ENCODE measurements at places on chromosomes 3 and 15.

DNA sequence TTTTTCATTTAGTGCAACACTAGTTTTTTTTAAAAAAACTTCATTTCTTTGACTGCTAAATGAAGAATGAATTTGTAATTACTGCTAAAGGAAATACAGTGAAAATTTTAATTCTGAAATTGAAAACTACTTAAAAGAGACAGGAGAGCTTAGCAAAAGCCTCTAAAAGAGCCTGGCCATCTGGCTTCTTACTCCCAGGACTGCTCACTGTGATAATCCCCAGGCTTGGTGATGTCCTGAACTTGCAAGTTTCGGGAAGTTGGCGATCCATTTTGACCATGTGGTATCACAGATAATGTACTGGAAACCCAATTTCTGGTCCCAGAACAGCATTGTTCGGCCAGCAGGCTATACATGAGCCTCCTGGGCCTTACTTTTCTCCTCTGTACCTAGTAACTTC, 292.1 kb downstream of the FGF12 start:
- DNase-seq: no peak

DNA sequence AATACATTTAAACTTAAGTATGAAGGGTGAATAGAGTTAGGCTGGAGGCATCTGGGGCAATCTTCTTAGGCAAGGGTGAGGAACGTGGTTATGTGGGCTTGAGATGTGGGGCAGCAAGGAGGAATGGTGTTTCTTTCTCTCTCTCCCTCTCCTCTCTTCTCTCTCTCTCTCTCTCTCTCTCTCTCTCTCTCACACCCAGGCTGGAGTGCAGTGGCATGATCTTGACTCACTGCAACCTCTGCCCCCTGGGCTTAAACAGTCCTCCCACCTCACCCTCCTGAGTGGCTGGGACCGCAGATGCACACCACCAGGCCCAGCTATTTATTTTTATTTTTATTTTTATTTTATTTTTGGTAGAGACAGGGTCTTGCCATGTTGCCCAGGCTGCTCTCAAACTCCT, 4.0 kb upstream of the MGA start:
- no peak for DNase-seq

- DNase-seq: no peak
These were observed 7.8 kb downstream of the ANAPC13 start for GRCh38 chr3:134477938-134478337.

DNA sequence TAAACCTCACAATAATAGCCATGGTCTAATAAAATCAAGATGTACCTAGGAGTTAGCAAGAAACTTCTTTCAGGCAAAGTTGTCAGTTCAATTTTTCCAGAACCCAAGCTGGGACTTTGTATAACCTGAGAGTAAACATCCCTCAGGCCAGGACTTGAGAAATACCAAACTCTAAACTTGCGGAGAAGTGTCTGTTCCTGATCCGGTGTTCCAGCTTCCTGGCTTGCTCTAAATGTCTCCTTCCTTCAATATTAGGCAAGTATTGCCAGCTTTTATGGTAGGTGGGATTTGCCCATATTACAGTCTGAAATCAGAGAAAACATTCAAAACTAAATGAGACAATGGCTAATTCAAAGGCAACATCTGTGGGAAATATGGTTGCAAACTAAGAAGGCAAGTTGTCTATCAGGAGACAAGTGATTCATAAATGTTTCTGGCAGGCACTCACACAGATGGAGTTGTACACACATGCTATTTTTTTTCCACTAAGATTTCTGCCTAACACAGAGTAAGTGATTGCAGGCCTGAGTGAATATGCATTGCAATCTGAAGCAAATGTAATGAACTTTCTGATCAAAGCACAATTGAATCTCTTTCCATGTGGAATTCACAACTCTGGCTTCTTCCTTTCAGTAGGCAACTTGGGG, 88.3 kb upstream of the COL8A1 start:
- no peak for DNase-seq

GRCh38 chr3:100225193-100225592, 35.6 kb upstream of the TBC1D23 start:
- no peak for DNase-seq

DNA sequence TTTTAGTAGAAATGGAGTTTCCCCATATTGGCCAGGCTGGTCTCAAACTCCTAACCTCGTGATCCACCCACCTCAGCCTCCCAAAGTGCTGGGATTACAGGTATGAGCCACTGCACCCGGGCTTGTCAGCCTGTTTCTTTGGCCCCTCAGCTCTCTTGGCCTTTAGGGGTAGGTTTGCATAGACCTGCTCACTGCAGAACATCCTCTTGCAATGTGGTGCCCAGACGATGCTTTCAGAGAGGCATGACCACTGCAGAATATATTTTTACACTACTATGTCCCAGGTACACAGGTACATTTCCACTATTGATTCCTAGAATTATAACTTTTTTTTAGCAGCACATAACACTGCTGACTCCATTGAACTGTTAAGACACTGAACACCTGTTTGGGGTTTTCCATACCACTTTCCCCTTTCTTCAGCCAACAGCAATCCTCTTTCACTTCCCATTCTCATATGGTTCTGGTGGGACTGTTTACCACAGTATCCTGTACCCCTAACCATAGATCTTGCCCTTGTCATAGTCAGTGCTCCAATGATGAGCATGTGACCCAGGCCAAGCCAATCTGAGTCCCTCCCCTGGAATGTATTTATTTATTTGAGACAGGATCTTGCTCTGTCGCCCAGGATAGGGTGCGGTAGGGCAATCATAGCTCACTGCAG, 21.1 kb downstream of the CCDC32 start:
- no peak for DNase-seq

DNA sequence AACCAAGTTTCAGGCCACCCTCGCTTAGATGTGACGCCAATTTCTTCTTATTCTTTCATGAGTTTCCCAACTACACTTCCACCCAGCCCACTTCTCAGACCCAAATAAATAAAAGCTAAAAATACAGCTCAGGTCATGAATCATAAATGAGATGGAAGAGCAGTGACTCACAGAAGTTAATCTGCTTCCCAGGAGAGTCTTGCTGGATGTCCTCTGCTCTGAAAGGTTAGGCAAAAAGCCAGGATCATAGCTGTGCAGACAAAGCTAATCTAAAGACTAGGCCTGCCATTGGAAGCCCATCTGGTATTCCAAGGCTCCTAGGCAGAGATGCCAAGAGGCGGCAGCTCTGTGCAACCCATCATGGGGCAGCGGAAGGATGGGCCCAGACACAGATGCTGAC, 24.1 kb downstream of the SHC4 start:
- DNase-seq: no peak

DNA sequence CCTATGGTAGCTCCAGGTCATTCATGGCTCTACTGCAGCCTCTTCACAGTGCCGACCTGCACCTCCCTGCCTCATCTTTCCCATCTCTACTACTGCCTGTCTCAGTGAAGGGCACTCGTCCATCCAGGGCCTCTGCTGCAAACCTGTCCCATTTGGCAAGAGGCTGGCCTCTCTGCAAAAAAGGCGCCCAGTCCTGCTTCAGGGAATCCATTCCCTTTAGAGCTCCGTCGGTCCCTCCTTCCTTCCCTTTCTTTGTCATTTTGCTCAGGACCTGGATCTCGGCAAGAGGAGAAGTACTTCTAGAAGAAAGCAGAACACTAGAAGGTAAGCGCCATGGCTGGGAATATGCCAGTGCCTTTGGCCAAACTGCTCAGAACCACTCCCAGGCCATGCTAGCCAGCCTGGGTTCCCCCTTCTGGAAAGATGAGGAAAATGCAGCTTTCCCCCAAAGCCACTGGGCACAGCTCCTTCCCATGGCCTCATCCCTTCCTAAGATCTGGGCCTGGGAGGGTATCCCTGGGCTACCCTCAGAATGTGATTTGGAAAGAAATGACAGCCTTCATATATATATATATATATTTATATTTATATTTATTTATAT, 6.4 kb upstream of the ISL2 start:
- no peak for DNase-seq

- DNase-seq: no peak
These were observed 101.7 kb upstream of the ZNF717 start for GRCh38 chr3:75886971-75887526.

- DNase-seq: no peak
These were observed 32.5 kb upstream of the TMOD3 start for GRCh38 chr15:51796847-51797401.

- no peak for DNase-seq
These were observed 30.7 kb upstream of the KY start for GRCh38 chr3:134681522-134681900.

DNA sequence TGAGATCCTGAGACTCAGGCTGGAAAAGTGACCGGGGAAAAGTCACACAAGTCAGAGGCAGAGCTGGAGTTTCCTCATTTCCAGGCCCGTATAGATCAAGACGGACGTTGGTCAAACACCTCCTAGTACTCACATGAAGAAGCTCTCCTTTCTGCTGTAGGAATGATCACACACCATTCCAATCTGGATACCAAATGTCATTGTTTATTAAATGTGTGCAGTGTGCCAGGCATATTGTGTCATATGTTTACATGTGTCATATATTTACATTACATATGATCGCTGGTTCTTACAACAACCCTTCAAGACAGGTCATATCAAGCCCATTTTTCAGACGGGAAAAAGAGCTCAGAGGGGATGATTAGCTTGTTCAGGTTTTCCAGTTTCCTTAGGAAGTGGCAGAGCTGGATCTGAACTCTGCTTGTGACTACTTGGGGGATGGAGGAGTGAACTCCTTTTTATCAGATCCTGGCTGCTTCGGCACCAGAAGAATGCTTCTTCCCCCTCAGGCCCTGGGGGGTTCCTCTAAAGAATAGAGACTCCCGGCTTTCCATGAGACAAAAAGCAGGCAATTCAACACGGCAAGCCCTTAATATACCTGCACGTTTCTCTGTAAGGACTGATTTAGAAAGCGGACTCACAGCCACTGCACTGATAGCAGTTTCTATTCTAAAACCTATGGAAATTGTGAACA, 41.9 kb downstream of the FAM43A start:
- no peak for DNase-seq
